Activated CD4-positive, alpha-beta memory T cell treated with anti-CD3 and anti-CD28 coated beads for 36 hours (primary cell): ENCODE measurements at places on chromosomes 7 and 10. TPM values are rescaled to one million over a fixed set of nuclear protein-coding genes. Genes with fewer than 3 reads are reported as not detected.

- no peak for DNase-seq
These were observed 780.3 kb downstream of the SUGCT start for GRCh38 chr7:40915071-40915470.

GRCh38 chr7:55026867-55027490, 8.2 kb downstream of the EGFR start:
- no peak for DNase-seq

PDZD7 gene
- total RNA-seq = 0.31 TPM

- no peak for DNase-seq
These were observed 154.6 kb downstream of the ZNF438 start for GRCh38 chr10:30877111-30877510.

GRCh38 chr10:116741391-116742351, 695 bp downstream of the HSPA12A start:
- DNase-seq = no peak

GIMAP4 gene
- total RNA-seq = 140 TPM

DNA sequence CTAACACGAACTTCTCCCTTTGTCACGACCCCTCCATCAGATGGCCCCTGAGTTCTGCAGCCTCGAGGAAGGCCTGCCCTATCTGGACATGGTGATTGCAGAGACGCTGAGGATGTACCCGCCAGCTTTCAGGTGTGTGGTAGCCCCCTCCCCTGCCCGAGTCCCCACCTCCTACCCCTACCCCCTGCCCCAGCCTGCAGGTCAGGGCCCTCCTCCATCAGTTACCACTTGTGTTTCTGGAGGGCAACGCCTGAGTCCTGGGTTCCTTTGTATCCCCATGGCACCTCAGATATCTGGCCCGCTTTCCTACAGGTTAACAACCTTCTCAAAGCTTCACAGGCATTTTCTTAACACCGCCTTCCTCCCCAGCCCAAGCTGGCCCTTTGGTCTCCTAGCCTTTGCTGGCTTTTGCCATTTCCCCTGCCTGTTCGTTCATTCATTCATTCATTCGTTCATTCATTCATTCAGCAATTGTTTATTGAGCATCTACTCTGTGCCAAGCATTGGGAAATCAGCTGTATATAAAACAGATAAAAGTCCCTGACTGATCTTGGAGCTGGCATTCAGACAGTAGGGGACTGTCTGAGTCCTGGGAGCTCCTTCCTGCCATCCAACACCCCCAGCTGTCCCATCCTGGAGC, 55.6 kb downstream of the PARP12 start:
- no peak for DNase-seq

DNA sequence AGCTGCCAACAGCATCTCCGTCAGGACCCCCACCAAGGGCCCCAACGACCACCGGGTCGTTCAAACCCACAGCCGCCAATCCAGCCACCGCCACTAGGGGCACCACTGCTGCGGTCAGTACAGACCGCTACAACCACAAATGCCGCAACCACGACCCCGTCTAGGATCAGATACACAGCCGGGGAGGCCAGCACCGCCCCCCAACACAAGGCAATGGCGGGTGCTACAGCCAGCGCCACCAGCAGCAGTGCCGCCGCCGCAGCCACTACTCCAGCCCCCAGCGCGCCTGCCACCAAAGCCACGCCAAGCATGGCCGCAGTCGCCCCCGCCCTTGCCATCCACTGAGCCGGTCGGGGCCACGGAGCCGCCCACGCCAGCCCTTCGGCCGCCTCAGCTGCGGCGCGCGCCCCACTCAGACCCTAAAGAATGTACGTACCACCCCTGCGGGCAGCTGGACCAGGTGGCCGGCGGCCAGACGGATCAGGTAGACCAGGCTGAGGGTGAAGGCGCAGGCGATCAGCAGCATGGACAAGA, 473 bp downstream of the CYP51A1 start:
- DNase-seq = peak; percentile 70

DNA sequence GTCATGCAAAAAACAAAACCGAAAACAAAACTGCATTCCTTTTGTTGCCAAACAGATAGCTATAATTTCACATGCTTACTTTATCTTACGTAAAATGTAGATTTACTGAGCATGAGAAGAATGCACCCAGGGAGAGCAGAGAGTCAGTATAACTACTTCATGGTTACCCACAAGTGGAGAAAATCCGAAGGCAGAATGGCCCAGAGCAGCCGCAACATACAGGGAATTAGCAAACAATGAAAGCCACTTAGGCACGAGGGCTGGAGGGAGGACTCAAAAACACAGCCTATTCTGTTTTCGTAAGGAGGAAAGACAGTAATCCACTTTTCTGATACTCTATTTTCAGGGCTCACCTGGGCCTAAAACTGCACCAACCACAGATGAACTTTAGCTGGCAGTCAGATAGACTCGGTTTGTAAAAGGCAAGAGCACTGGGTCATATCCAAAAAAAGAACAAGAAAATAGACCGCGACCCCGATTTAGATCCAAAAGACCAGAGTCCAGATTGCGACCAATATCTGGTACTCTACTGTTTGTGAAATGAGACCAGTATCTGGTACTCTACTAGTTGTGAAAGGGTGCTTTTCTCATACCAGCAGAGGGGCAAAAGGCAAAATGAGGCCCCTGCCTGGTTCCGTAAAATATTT, 1.3 kb downstream of the ITPRIP start:
- peak; percentile 42 for DNase-seq

DNA sequence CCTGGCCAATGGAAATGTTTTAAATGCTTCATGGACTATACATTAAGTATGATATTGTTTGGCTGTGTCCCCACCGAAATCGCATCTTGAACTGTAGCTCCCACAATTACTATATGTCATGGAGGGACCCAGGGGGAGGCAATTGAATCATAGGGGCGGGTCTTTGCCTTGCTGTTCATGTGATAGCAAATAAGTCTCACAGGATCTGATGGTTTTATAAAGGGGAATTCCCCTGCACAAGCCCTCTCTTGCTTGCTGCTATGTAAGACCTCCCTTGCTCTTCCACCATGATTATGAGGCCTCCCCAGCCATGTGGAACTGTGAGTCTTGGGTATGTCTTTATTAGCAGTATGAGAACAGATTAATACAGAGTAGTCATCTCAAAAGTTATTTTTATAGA, 32.4 kb upstream of the GRB10 start:
- no peak for DNase-seq

DNA sequence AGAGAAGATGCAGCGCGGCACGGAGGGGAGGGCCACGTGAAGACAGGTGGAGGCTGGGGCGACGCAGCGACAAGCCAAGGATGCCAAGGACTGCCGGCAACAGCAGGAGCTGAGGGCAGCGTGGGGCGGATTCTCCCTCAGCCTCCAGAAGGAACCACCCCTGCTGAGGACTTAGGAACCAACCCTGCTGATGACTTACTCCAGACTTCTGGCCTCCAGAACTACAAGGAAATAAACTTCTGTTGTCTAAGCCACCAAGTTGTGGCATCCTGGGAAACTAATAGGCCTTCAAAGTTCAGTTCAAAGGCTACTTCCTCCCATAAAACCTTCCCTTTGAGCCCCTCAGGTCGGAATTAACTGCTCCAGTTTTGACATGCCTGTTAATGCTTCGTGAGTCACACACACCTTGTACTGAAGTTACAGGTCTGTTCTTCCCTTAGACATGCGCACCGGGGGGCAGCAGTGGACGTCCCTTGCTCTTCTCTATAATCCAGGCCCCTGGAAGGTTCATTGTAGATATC, 88.4 kb upstream of the RHEB start:
- no peak for DNase-seq

DNA sequence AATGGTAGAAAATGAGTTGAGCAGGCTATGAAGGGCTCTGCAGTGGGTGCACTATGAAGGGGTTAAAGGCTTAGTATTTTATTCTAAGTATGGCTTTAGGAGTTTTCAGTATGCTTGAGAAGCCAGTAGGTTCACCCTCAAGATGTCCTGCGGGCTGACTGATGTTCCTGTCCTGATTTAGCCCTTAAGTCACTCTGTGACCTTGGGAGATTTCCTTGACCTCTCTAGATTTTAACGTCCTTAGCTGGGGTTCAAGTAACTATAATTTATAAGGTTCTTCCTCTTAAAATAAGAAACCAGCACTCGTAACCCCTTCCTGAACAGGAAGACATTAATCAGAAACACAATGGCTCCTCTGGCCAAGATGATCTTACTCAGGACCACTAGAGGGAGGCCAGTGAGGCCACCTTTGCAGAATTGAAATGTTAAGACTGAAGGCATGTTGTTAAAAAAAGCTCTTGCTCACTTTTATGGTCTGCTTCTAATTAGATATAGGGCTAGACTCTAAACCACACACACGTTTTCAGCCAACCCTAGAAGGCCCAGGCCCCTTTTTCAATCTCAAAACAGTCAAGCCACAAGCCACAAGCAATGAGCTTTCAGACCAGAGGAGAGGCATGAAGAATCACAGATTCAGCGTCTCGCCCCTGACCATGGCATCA, 41.9 kb downstream of the CDK1 start:
- no peak for DNase-seq

DKK1 gene
- not detected for total RNA-seq
